ENCODE measurements at places on chromosomes 6 and 20.
A peak's percentile ranks its signal among the peaks of the same experiment; 100 is the strongest.

- no peak for DNase-seq
Observed at GRCh38 chr6:134593887-134594286, 276.0 kb upstream of the SGK1 start.

DNA sequence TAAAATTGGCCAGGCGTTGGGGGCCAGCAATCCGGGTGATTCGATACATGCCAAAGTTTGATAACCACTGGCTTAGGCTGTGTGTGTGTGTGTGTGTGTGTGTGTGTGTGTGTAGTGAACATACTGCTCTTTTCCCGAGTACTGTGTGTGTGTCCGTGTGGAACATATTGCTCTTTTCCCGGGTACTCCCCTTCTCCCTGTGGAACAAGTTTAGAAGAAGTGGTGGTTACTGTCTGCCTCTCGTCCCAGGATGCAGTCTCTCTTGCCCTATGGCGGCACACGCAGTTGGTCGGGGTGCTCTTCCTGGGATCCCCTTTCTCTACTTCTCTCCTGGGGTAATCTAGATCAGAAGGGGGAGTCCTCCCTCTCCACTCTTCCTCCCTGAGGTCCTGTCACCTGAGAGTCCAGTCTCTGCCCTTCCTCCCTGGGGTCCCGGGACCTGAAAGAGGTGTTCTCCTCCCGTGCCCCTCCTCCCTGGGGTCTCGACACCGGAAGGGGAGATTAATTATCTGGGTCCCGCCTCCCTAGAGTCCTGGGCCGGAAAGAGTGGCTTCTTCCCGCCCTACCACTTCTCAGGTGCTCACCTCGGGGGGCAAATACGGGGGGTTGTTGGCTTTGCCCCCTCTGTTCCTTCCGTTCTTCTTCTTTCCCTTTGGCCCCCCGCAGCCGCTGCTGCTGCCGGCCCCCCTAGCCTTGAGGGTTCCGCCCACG is 516 bp downstream of the GTPBP2 start:
- peak; percentile 36 for DNase-seq

DNA sequence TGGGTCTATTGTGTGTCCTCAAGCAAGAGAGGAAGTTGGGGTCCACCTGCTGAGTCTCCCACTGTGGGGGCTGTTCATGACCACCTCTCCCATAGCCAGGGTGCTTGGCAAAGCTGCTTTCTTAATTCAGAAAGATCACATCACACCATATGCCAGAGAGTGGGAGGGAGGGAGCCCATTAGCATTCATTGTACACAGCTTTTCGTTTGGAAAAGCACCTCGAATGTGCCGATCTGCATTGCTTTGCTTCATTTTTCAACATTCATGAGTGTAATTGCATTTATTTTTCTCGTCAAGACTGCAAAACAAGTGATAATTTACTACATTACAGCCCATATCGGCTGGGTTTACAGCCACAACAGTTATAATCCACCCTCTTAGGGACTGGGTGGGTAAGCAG is 327.3 kb downstream of the PTPRT start:
- DNase-seq: no peak

GRCh38 chr6:113104951-113105350 is 752.2 kb upstream of the MARCKS start:
- no peak for DNase-seq

DNA sequence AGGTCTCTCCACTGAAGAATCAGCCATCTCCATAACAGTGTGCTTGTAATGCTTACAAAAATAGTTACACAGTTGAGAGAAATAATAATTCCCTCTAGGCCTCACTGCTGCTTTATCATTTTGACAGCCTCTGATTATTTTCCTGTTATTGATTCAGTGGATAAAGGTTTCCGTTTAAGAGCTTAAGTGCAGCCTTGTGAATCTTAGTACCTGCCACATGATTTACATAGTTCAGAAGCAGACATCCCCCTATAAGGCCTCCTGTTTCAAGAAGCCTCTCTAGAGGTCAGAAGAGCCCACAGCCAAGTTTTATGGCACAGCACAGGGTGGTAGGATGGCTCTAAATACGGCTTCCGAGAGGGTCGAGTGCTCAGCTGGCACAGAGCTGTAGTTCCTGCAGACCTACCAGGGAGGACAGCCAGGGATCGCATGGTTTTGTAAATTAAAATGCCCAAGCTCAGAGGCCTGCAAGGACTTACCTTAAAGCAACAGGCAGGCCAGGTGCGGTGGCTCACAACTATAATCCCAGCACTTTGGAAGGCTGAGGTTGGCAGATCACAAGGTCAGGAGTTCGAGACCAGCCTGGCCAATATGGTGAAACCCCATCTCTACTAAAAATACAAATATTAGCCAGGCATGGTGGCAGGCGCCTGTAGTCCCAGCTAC is 17.6 kb upstream of the PYGB start:
- no peak for DNase-seq

GRCh38 chr6:160275511-160276003 is 16.9 kb upstream of the SLC22A2 start:
- DNase-seq: no peak

DNA sequence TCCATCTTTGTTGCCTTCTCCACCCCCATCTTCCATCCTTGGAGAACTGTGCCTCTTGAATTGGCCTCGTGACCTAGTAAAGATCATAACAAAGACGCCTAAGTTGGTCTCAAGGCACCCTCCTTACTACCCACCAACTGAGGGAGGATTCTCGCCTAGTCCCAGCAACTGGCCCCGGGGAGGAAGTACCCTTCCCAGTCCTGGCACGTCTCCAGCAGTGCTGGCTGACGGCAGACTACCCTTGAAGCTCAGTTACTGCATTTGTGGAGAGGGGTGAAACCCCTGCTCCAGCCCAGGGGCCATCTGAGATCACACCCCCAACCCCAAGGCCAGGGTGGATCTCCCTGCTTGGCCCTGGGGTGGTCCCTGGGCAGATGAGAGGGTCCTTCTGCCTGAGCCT is 2.1 kb upstream of the OSBPL2 start:
- DNase-seq: no peak

DNA sequence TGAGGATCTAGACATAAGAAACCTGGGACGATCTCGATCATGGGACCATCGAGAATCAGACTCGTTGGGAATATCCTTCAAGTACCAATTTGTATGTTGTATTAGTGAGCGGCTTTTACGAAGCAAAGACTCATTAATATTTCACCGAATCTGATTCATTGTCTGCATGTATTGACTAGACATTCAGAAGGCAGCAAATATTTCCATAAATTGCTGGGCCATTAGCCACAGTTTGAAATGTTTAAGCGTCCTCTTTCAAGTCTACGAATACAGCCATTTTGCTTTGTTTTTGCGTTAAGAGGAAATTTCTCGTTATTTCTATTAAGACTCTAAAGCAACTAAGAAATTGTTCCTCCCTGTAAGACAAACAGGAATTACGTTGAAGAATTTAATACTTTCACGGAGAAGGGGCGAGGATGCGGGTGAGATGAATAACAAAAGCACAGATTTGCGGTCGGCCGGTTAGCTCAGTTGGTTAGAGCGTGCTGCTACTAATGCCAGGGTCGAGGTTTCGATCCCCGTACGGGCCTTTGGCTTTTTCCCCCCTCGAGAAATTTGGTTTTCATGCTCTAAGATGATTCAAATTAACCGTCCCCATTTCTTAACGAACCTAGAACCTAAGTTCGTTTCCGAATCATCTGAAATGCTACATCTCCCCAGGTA is 18.5 kb downstream of the POM121L2 start:
- no peak for DNase-seq

- DNase-seq: no peak
Observed at GRCh38 chr6:168131464-168132415, 52.7 kb upstream of the FRMD1 start.

DNA sequence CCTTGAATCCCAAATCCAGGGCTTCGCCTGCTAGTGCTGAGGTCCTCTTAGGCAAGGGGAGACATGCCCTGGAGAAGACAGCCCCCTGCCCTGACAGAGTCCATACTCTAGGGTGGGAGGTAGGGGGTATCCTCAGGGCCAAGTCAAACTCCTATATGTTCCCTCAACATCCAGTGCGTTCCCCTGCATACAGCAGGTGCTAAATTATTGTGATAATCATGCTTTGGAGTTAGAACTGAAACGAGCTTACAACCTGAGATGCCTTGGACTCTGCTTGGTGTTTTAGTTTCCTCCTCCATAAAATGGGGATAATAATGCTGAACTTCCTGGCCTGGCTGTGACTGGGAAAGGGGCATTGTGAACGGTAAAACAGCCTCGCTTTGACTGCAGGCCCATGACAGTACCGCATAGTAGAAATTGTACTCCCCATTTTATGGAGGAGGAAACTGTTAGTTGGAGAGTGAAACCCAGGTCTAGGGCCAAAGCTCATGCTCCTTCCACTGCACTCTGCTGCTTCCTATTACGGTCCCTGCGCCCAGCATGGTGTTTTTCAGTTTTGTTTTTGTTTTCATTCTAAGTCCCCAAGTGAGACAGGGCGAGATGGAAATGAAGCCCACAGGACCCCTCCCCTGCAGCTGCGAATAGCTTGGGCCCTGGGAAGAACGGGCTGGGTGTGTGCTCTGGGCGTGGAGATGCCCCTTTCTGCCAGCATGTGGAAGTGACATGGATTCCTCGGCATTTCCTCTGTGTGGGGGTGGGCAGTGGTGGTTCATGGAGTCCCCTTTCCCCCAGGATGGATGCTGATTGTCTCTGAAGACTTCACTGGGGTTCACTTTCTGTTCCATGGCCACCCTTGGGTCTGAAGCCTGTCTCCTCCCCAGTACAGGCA is 162.5 kb downstream of the VEGFA start:
- DNase-seq: no peak

GRCh38 chr6:35415065-35415891 is 36.9 kb upstream of the FANCE start:
- DNase-seq: peak; percentile 66

DNA sequence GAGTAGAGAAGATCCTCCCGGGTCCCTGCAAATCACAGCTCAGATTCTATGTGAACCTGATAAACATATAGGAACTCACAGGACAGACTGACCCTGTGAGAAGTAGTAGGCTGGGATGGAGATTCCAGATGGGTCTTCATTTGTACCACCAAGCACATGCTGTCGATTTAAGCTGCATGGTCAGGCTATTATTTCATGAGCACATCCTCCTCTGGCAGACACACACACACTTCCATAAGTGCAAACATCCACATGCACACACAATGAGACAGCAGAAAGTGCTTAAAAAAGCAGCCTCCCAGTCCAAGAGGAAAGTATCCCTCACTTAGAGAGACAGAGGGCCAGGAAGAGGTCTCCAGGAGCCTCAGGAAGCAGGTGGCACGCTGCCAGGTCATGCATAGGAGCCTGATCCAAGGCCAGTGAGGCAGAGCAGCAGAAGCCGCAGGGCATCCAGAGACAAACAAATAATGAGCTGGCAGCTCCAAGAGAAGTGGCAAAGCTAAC is 131.8 kb downstream of the UNC5CL start:
- DNase-seq: peak; percentile 92

GRCh38 chr6:78947529-78947928 is 80.2 kb downstream of the IRAK1BP1 start:
- DNase-seq: no peak

GRCh38 chr6:144657691-144658090 is 372.6 kb downstream of the UTRN start:
- peak; percentile 39 for DNase-seq

DNA sequence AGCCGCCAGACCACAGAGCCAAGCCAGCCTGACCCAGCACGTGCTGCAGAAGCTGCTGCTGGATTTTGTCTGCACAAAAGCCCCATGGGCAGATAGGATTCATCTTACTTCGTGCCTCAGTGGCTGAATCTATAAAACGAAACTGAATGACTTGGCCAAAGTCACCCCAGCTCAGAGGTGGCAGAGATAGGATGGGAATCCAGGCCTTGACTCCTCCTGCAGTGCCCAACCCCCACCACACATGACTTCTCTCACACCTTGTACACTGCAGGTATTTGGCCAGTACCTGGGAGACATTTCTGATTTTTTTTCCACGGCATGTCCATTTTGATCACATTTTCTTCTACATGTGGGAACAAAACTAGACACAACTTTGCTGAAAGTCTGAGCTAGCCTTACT is 182.1 kb downstream of the ANKRD60 start:
- no peak for DNase-seq

GRCh38 chr6:32993363-32993973 is 15.9 kb downstream of the HLA-DOA start:
- DNase-seq: no peak

DNA sequence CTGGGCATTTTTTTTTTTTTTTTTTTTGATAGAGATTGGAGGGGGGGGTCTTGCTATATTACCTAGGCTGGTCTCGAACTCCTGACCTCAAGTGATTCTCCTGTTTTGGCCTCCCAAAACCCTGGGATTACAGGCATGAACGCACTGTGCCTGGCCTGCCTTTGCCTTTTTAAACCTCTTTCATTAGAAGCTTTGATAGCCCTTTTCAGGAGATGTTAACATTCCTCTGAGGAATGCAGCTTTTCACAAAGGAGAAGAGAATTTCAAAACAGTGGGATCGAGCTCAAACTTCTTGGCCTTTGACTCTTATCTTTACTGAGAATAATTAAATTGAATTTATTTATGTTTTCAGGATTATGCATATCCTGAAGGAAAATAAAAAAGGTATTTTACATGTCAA is 31.3 kb downstream of the SLC26A8 start:
- DNase-seq: no peak

DNA sequence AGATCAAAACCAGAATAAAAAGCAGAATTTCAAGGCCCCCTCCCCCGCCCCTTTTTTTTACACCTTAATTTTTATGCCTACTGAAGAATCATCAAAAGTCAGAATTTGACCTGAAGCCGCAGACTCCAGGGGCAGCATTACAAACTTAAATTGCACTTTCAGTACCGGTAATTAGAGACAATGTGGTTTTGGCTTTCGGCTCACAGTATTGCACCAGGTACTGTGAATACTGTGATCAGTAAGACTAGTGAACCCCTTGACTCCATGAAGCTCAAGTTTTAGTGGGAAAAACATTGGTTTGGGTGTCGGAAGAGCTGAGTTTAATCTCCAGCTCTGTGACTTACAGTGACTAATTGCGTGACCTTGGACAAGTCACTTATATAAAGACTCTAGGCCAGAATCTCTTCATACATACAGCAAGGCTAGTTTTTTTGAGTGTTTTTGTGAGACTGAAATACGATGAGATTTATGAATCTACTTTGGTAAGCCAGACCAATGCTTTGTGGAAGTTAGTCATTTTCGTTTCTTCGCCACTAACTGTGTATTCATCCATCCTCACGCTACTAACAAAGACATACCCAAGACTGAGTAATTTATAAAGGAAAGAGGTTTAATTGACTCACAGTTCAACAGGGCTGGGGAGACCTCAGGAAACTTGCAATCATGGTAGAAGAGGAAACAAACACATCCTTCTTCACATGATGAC is 114.7 kb downstream of the SASH1 start:
- DNase-seq: no peak

GRCh38 chr6:21478883-21479539 is 114.5 kb upstream of the SOX4 start:
- no peak for DNase-seq

GRCh38 chr6:152100183-152100618 is 292.7 kb downstream of the ESR1 start:
- no peak for DNase-seq

Data from A549 (cell line).